Cardiac septum (tissue), 1 donor: ENCODE measurements at places on chromosomes 7 and 10.

DNA sequence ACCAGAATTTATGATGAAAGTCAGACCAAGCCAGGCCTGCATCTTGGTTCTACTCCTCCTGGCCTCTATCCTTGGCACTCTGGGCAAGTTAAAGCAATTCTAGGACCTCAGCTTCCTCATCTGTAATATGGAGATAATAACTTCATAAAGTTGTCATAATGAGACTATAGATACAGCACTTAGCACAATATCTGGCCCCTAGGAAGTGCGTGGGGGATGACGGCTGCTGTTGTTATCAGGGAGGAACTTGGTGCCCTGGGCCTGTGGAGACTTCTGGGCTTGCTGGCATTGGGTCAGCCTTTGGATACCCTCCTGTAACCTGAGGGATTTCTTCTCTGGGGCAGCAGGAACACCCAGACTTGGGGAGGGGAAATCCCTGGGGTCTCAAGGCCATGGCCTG, 27.6 kb downstream of the PFKFB3 start:
- no peak for DNase-seq

DNA sequence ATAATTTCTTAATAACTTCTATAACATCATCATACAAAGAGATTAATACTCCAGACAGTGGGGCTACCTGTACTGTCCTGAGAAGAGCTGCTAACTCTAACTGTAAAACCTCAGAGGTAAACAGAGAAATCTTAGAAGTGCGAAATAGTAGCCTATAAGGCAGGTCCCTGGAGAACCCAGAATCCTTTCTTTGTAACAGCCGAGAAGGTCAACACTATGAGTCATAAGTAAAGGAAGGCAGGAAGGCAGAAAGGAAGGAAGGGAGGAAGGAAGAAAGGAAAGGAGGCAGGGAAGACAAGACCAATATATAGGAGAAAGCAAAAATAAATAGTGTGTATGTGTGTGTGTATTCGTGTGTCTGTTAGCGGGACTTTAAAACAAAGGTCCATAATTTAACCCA, 540.6 kb downstream of the ZWINT start:
- no peak for DNase-seq

DNA sequence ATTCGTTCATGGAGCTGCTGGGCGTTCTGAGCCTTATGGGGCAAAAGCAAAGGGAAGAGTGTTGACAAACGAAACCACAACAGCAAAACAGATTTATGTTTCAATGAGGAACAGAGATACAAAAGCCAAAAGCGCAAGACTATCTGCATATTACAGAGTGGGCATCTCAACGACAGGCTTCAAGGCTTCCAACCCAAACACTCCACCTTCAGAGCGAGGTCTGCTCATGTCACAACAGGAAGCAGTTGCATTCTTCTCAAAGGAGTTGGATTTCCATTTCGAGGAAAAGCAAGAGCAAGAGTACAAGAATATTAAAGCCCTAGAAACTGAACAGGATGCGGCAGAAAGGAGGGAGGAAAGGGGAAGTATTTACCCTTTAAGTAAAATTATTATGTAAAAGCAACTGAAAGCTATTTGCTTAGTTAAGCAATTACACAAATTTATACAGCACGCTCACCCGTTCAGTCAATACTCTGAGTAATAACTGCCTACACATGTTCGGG, 189.3 kb downstream of the ELMO1 start:
- DNase-seq, result no peak

DNA sequence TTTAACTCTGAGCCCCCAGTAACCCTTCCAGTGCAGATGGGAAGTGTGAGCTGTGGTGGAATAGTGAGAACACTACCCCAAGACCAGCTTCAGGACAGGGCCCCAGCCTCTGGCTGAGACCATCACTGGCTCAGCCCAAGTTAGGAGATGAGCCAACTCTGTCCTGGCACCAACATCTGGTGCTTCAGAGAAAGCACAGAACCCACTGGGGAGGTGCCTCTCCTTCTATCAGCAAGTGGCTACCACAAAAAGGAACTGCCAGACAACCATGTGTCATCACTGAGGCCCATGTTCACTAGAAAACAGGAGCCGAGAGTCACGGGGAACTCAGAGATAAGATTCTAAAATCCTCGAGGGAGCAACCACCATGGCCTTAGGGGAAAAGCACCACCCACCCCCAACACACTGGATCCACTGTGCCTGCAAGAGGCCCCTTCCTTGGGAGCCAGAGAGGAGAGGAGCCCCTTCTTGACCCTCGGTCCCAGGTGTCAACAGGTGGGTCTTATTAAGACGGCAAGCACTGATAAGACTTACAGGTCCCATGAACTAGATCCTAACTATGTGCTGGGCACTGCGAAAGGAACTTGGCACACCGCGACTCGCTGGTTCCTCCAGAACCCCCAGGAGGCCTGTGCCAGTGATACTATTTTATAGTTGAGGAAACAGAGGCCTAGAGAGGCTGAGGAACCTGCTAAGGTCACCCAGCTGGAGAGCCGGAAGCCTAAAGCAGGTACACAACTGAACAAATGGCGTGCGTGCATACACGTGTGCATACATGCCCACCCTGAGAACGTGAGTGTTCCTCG, 102.7 kb downstream of the FAM53B start:
- peak; percentile 83 for DNase-seq
